ENCODE measurements at places on chromosomes 12 and 14.

- DNase-seq, result no peak
Observed at GRCh38 chr12:789852-790563, 37.6 kb downstream of the WNK1 start.

GRCh38 chr14:105554523-105554922 is 28.1 kb downstream of the TMEM121 start:
- DNase-seq, result no peak

- DNase-seq, result no peak
Observed at GRCh38 chr12:103373088-103373523, 122.7 kb downstream of the C12orf42 start.

GRCh38 chr14:104161602-104162367 is 23.4 kb downstream of the KIF26A start:
- DNase-seq, result no peak

DNA sequence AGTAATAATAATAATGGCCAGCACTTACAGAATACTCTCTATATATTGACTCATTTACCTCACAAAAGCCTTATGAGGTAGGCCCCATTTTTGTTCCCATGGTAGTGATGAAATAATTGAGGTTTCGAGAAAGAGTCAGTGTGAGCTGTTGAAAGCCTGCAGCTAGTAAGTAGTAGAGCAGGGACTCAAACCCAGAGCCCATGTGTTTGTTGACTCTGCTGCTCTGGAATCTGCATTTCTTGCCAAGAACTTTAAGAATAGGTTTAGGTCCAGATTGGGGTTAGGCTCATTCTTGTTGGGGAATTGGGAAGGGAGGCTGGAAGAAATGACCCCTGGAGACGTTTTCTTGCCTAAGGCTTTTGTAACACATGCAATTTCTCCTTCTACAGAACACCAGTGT is 27.9 kb downstream of the DYRK4 start:
- DNase-seq, result no peak

DNA sequence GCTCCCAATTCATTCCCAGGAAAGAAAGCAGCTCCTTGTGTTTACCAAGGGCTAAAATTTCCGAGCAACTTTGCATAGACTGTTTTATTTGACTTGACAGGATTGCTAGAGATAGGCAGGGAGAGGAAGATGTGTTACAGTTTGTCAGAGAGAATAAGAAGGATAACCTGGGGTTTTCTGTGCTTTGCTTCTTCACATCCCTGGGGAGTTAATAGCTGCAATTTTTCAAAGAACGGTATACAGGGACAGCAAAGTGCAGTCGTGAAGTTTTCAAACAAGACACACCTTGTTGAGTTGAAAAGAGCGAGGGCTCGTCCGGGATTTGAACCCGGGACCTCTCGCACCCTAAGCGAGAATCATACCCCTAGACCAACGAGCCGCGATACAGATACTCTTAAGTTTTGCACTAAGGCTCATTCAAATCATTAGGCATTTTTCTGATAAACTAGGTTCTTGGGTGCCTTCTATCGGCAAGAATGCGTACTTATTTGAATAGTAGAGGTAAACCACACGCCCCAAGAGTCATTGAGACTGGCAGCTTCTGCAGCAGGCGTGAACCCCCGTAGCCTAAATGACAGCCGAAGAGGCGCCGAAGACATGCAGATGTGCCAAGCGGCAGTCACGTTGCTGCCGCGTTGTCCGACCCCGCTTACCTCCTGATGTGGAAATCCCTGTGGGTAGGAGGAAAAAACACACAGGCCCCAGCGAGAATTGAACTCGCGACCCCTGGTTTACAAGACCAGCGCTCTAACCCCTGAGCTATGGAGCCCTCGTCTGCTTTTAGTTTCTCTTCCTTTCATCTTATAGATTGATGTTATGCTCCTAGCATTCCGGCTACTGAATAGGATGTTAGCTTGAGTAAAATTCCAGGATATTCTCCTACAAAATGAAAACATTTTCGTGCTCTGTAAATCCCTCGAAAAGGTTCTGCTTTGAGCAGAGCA is 22.2 kb upstream of the RNASE12 start:
- peak; percentile 82 for DNase-seq

DNA sequence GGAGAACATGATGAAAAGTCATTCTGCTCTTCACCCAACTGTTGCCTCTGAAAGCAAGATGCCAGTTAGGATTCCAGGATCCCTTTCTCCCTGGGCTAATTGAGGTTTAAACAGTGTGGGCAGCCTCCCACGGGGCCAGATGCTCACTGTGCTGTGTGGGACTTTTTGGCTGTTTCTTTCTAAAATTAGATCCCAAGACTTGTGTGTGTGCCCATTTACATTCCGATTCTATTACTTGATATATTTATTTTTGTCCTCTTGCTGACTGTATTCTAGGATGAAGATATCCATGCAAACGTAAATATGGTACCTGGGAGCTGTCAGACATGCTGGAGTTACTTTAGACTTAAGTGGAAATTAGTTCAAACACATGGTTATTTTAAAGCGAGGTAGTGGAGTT is 6.2 kb downstream of the IFT43 start:
- DNase-seq, result no peak

- no peak for DNase-seq
Observed at GRCh38 chr14:62885451-62885850, 159.8 kb downstream of the KCNH5 start.

DNA sequence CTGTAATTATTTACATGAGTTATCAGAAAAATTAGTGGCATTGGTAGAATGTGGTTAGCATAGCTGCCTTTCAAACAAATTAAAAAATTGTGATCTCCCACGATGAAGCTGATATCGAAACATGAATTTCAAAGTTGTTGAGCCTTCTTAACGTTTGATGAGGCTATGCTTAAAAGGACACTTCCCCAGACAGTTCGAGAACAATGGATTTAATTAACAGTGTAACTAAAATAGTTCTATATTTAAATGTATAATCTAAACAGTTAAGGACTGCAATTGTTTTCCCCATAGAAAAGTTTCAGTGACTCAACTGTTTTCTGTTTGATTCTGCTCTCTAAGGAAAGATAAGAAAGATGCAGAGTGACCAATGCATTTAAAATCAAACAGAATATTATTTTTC is 1.6 kb downstream of the CLEC2B start:
- no peak for DNase-seq

GRCh38 chr14:84323450-84323849 is 1206.5 kb upstream of the FLRT2 start:
- no peak for DNase-seq

GRCh38 chr14:70885343-70886022 is 21.8 kb upstream of the PCNX1 start:
- DNase-seq, result peak; percentile 77

DNA sequence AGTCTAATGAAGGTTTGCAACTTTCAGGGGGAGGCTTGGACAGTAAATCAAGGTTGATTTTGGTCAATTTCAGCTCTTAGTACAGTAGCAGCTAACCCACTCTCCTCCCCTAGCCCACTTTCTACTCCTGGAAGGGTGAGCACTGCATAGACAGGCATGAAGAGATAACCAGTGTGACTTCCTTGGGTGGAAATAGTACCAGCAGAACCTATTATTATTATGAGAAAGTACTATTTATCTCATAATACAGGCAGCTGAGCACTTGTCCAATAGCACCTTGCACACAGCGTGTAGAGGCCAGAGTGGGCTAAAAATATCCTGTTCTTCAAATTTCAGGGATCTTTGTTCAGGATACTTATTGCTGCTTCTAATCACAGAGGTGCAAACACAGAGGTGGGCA is 96.2 kb upstream of the FKBP4 start:
- DNase-seq, result no peak

DNA sequence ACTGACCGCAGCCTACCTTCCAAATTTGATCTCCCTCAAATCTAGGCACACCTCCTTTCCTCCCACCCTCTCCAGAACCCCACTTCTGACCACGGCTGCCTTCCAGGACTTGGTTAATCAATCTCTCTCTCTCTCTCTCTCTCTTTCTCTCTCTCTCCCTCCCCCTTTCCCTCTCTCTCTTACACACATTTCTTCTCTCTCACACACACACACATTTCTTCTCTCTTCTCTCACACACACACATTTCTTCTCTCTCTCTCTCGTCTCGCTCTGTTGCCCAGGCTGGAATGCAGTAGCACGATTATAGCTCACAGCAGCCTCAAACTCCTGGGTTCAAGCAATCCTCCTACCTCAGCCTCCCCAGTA is 521 bp upstream of the GMFB start:
- DNase-seq, result no peak

- DNase-seq, result no peak
Observed at GRCh38 chr12:21933656-21934055, 7.6 kb downstream of the ABCC9 start.

GRCh38 chr12:19539071-19539470 is 99.8 kb downstream of the AEBP2 start:
- no peak for DNase-seq

GRCh38 chr12:107948391-107948945 is 174.0 kb downstream of the ASCL4 start:
- no peak for DNase-seq

GRCh38 chr12:95815632-95816212 is 25.2 kb upstream of the NTN4 start:
- no peak for DNase-seq

DNA sequence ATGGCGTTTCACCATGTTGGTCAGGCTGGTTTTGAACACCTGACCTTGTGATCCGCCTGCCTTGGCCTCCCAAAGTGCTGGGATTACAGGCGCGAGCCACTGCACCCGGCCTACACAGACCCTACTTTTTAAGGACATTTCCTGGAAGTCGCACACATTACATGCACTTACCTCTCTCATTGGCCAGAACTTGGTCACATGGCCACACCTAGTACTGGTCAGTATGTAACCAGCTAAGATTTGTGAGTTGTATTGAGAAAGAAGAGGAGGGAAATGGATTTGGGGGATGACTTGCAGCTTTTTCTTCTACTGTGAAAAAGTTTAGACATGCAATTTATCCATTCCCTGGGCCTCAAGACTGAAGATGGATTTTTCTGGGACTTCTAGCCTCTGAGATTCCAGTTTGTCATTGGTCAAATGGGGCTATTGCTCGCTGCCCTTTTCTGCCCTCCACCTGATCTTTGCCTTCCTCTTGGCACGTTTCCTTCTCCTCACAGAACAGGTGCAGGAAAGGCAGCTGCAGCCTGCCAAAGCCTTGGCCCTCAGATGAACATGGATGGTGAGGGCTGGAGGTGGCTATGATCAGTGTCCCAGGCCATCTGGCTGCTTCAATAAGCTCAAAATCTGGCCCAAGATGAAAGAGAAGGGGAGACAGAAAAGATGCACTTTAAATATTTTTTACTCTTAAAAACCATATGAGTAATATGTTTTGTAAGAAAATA is 7.1 kb upstream of the ZDHHC22 start:
- DNase-seq, result no peak

DNA sequence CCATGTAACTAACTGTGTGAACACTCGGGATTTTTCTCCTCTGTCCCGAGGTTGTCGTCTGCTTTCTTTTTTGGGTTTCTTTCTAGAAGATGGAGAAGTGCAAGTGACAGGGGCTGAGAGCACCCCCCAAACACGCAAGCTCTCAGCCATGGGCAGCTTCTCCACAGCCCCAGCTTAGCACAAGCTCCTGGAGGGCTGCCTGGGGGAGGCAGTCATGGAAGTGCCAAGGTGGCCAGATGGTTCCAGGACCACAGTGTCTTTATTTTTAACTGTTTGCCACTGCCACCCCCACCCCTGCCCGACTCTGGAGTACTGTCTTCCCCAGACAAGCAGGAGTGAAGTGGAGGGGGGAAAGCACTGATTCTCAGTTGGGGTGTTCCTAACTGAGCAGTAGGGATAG is 58.2 kb downstream of the ST8SIA1 start:
- DNase-seq, result no peak

DNA sequence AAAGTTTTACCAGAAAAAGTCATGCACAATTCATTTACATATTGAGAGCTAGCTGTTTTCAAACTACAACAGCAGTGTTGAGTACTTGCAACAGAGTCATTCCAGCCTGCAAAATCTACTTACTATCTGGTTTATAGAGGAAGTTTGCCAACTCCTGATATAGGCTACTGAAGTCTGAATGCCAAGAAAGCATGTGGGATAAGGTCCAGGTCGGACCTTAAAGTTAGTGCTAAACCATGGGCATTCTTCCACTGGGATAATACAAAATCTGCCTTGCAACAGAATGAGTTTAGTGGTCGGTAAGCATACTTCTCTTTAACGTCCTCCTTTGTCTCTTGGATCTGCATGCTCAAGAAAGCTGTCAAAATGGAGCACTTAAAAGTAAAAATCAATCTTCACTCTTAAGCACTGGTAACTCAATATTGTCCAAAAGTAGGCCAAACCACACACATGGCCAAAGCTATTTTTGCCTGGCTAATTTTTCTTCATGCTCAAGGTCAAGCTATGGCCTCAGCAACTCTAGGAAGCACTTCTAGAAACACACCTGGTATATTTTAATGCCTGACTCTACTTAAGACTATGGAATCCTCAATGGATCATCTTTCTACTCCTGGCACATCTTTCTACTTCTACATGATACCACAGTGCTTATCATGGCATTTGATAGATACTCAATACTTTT is 364.9 kb upstream of the KITLG start:
- no peak for DNase-seq

GRCh38 chr12:26231921-26232320 is 36.5 kb downstream of the SSPN start:
- no peak for DNase-seq

- DNase-seq, result peak; percentile 6
Observed at GRCh38 chr14:105148604-105149145, 19.9 kb downstream of the JAG2 start.

GRCh38 chr12:98341732-98342131 is 173.7 kb upstream of the TMPO start:
- no peak for DNase-seq

- DNase-seq, result no peak
Observed at GRCh38 chr14:31954991-31955390, 122.1 kb upstream of the ARHGAP5 start.

- no peak for DNase-seq
Observed at GRCh38 chr12:63292471-63293221, 141.6 kb upstream of the AVPR1A start.

DNA sequence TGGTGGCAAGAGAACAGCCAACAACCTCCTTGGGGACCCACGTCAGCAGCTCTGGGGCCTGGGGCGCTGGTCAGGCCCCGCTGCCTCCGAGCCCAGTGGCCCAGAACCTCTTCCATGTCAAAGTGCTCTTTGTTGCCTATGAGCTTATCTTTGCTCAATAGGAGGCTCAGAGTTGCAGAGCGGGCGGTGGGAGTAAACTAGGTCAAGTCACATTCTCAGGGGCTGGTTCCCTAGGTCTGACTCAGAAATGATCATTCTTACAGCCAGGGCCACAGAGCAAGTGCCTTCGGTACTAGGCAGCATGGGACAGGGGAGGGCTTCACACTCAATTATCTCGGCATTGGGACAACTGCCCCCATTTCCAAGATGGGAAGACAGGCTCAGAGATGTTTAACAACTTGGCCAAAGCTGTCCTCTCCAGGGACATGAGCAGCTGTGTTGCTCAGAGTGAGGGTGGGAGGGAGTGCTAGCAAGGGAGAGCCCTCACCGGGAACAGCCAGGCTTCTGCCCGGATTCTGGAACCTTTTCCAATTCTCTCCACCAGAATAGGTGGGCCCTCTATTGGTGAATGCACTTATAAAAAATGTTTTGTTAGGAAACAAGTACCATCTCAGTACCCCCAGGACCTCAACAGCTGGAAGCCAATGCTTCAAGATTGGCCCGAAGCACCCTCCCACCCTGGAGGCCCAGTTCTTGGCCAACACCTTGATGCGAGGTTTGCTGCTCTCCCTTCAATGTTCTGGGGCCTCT is 11.9 kb downstream of the SLC25A29 start:
- DNase-seq, result no peak

GRCh38 chr12:52771505-52771904 is 5.6 kb downstream of the KRT76 start:
- no peak for DNase-seq
